ENCODE measurements at places on chromosomes 16 and 17. TPM values are rescaled to one million over a fixed set of nuclear protein-coding genes. Genes with fewer than 3 reads are reported as not detected.

Gene TMEM235
- not detected for total RNA-seq

Gene KRT25
- not detected for total RNA-seq

DNA sequence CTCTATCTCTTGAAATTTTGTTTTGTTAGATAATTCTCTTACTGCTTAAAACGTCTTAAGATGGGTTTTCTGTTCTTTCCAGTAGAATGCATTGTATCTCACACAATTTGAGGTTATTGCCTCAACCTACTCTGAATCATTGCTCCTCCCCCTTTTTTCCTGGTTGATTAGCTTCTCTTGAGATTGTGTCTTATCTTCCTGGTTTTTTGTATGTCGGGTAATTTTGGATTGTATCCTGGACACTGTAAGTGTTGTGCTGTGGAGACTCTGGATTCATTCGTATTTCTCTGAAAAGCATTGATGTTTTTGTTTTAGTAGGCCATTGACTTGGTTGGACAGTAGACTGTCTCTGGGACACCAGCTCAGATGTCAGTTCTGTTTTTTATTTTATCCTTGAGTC, 26.1 kb downstream of the PRKCB start:
- no peak for DNase-seq

- no peak for DNase-seq
Measured at GRCh38 chr16:71359431-71359830, 908 bp downstream of the CALB2 start.

DNA sequence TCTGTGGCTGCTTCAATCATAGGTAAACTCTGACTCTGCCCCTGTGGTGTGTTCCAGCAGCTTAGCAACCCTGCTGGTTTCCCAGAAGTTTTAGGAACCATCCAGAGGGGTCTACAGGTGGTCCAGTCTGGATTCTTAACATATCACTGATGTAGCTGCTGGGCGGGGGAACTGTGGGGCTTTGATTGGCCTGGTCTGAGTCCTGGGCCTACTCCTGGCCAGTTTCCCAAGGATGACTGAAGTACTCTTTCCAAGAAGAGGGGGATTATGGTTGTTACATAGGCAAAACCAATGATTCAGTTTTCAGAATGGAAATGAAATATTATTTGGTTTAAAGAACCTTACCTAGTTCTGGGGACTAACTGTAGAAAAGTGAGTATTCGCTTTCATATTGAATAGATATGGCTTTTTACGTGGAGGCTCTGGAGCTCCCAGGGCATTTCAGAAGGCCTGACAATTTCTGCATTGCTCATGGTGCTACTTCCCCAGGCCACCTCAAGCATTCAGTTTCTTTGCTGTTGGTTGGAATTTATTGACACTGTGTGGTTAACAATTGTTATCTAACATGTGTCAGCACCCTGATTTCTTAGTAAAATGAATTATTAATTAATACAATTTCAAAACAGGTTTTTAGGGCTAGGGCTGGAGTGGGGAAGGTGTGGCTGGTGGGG, 38.4 kb downstream of the EPN2 start:
- no peak for DNase-seq

GRCh38 chr17:8360751-8361150, 15.8 kb downstream of the KRABD2 start:
- no peak for DNase-seq

- no peak for DNase-seq
Measured at GRCh38 chr17:76266244-76266938, 1.2 kb downstream of the UBALD2 start.

GRCh38 chr16:68951991-68952877, 108.9 kb downstream of the TANGO6 start:
- DNase-seq, result no peak

DNA sequence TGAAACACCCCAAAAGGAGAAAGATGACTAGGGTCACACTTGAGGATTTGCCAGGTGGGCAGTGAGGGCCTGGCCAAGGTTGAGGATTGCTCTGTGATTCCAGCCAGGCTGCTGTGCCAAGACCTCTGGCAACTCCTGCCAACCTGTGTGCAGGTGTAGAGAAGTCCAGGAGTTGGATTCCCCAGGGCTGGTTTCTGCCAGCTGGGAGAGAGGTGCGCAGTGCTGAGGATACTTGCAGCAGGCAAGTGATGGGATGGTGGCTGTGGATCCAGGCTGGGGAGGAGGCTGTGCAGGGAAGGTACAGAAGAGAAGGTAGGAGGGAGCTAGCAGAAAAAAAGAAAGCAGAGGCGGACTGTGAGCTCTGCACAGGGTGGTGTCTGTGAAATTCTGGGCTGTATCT, 6.6 kb downstream of the RIPOR1 start:
- no peak for DNase-seq

- no peak for DNase-seq
Measured at GRCh38 chr16:49353680-49354079, 19.9 kb upstream of the C16orf78 start.
